Ureter (tissue), 1 donor: ENCODE measurements at places on chromosomes 3 and 15. TPM values are rescaled to one million over a fixed set of nuclear protein-coding genes. Genes with fewer than 3 reads are reported as not detected.

- DNase-seq = no peak
Observed at GRCh38 chr15:57026016-57026592, 107.7 kb downstream of the TCF12 start.

DNA sequence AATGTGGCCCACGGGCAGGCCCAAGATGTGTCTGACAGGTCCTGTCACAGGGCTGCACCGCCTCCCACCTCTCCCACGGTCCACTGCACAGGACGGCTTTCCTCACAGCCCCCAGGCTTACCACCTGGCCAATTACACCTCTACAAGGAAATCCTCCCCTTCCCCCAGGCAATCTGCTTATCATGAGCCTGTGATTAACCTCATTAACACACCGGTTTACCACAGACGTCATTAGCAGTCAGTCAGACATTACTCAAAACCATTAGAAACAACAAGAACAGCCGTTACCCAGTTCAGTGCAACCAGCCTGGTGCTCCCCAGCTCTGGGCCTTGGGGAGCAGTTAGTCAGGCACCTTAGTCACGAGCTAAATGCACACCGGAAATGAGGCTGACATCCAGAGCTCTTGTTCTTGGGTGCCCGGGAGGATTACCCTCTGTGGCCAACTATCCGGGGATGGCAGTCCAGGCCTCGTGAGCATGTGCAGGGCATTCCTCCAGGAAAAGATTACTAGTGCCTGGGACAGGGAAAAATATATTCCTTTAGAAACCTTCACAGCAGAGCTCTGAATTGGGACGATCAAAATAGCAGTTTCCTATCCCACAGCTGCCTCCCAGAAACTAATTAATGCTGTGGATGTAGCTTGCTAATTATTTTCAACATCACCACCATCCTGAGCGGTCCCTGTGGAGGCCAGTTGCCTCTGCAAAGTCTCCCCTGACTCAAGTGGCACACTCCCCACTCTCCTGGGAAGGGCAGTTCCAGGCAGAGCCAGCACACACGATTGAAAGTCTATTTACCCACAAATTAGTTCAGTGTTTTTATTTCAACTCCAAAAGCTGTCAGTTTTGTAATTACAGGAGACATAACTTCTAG lies 117.4 kb upstream of the ZBED2 start:
- no peak for DNase-seq

- no peak for DNase-seq
Observed at GRCh38 chr15:77015646-77016320, 20.9 kb downstream of the PSTPIP1 start.

- DNase-seq = no peak
Observed at GRCh38 chr3:130537673-130538304, 20.8 kb downstream of the COL6A6 start.

GRCh38 chr3:71465371-71466036 lies 118.0 kb downstream of the FOXP1 start:
- DNase-seq = no peak

DNA sequence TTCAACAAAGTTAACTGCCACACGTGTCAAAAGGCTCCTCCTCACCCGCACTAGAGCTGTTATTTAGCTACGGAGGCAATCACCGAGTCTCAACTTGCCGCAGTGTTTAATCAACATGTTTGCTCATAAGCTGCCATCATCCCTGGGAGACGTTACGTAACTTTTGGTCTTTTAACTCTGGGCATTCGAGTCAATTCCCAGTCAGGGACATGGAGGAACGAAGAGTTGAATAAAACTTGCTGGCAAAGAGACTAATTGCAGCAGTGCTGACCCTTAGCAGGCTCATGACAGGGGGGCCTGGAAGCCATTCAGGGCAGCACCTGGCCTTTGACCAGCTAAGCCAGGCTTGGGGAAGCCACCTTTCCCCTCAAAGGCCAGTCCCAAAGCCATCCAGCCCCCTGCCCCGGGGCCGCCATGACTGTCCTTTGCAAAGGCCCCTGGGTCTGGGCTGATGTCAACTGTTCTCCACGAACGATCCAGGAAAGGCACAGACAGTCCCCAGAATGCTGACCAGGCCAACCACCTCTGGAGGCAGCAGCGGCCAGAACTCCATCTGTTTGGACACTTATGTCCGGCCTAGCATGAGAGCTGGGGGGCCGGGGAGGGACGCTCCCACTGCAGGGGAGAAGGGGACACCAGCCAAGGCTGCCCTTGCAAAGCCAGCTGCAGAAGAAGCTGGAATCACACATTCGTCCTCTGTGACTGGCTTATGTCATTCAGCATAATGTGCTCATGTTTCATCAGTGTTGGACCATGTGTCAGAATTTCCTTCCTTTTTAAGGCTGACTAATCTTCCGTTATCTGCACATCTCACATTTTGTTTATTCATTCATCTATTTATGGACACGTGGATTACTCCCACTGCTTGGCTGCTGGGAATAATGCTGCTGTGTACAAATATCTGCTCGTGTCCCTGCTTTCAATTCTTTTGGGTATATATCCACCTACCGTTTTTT lies 43.7 kb downstream of the PCSK6 start:
- no peak for DNase-seq

- DNase-seq = no peak
Observed at GRCh38 chr3:4752201-4753072, 226.8 kb upstream of the BHLHE40 start.

GRCh38 chr3:178300441-178300959 lies 235.7 kb upstream of the KCNMB2 start:
- no peak for DNase-seq

DNA sequence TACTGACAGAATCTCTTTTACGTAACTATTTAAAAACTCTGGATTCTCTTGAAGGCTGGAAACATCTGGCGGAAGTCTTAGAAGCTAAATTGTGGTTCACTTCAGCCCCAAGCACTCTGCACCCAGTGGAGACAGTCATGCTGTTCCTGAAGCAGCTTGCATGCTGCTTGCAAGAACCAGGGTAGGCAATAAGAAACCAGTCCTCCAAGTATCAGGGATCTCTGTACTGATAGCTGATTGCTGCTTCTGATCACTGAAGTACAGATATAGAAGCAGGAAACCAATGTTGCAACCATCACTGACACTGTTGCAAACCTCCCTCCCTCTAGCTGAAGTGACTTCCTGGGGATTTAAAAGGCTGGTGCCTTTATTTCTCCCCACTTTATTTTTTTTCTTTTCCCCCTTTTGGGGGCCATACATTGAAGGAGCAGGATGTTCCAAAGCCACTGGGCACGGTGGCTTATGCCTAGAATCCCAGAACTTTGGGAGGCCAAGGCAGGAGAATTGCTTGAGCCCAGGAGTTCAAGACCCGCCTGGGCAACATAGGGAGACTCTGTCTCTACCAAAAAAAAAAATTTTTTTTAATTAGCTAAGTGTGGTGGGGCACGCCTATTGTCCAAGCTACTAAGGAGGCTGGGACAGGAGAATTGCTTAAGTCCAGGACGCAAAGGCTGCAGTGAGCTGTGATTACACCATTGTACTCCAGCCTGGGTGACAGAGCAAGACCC lies 15.3 kb downstream of the SPCS1 start:
- DNase-seq = no peak

GRCh38 chr3:36911990-36912804 lies 32.7 kb downstream of the TRANK1 start:
- DNase-seq = no peak

- DNase-seq = no peak
Observed at GRCh38 chr15:44729408-44730127, 6.8 kb upstream of the TRIM69 start.

DNA sequence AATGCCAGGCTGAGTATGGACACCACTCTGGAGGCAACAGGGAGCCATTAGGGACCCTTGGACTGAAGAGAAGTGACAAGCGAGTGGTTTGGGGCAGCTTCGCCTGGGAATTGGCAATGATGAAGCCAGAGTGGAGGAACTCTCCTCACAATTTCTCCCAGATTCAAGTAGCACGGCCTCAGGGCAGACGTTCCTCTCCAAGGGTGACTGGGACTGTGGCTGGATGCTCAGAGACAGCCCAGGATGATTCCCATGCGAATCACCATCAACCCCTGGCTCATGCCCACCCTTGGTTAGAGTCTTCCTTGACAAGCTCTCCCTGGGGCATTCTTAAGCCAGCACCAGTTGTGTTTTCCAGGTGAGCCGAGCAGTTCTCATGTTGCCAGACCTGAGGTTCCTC lies 16.3 kb upstream of the DOCK3 start:
- no peak for DNase-seq

The NTRK3 gene
- 11.8 TPM for total RNA-seq

The HES1 gene
- 230 TPM for total RNA-seq

The FRMD4B gene
- total RNA-seq = 28.6 TPM

The MAP2K5 gene
- 31.1 TPM for total RNA-seq
